DMS79 (cell line): ENCODE measurements at places on chromosomes 1 and 21.

DNA sequence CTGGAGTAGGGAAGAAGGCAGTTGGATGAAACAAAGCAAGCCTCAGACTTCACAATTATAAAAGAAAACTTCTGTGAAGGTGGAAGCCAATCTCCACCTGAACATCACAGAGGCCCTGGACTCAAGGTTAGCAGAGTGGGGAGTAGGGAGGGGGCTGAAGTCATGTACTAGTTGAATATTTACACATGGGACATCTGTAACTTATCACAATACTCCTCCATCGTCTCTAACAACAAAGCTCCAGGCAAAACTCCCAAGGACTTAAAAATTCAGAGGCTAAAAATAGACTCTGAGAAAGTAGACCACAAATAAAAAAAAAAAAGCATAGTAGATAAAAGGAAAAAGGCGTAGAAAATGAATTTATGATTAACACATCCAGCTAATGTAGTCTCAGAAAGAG is 326.3 kb upstream of the PKN2 start:
- no peak for DNase-seq

DNA sequence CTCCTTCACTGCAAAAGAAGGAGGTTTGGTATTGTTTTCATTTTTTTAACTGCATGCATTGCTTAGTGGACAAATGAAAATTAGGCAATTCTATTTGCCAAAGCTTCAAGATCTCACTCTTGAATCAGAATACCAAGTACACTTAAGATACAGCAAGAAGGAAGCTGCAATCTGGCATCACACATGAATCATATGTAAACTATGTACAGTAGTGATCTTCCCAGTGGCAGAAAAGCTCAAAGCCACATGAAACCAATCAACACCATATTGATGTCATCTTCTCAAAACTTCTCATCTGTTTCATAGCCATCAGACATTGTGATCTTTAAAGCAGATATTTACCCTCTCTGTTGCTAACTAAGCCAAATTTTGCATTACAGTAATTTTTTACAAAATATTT is 550.1 kb downstream of the LTN1 start:
- DNase-seq: no peak

GRCh38 chr21:45721671-45722070 is 78.1 kb downstream of the PCBP3 start:
- no peak for DNase-seq

- no peak for DNase-seq
Observed at GRCh38 chr1:193356249-193356648, 169.8 kb upstream of the B3GALT2 start.

GRCh38 chr1:199723250-199723956 is 304.1 kb upstream of the NR5A2 start:
- no peak for DNase-seq

DNA sequence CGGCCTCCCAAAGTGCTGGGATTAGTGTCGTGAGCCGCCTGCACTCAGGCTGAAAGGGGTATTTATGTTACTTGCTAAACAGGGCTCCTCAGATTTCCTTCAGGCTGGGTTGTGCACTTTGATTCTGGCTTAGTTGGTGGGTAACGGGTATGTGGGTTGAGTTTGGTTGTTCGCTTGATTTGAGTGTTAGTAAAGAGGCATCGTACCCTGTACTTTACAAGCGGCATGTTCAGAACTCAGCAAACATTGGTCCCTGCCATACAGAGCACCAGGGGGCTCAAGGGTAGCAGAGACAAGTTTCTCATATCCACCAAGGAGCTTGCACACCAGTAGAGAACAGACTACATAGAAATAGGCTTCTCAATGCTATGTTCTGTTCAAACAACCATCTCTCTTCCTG is 147.8 kb downstream of the PGBD5 start:
- no peak for DNase-seq

- DNase-seq: no peak
Observed at GRCh38 chr1:81878538-81878937, 77.8 kb downstream of the ADGRL2 start.

- DNase-seq: no peak
Observed at GRCh38 chr1:33684396-33685179, 179.3 kb upstream of the HMGB4 start.

DNA sequence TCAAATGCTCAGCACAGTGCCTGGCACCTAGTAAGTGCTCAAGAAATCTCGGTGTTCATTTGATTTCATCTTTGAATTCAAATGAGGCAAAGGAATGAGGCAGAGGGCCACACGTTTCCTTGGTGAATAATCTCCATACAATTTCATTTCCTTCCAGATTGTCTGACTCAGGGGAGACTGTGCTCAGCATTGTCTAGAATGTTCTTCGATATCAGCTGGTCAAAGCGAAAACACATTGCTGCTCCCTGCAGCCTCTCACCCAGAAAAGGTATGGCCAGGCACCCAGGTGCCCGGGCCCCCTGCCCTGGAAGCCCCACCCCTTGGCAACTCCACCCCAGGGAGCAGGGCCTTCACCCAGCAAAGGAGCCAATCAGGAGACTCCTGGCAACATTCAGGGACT is 55.8 kb downstream of the FBXO2 start:
- DNase-seq: no peak

GRCh38 chr1:210915890-210916507 is 217.9 kb downstream of the KCNH1 start:
- no peak for DNase-seq

DNA sequence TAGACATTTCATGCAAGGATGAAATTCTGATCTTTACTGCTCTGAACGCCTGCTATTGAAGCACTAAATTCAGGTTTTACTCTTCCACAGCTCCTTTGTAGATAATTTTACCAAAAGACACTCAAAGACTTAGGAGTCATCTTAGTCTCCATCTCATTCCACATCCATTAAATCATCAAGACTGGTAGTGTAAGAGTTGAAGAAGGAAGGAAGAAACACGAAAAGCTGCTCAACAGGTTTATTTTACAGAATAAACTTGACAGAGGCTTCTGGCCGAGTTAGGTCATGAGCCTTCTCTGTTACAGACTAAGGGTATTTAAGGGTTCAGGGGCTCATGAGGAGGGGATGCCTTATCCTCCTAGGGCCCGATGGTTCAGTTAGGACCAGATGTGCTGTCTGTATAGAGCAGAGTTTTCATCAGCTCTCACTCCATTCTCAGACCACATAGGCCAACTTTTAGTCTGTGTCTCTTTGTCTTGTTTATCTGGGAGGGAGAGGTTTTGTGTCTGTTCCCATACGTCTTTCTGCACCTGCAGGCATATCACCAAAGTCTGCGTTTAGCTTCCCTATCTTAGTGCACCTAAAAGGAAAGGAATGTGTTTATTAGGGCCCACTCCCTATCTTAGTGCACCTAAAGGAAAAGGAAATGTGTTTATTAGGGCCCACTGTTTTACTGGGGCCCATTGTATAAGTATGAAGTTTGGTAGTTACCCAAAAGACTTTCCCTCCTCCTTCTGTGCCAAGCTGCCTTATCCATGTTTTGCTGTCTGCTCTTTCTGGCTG is 57.4 kb upstream of the RGS18 start:
- DNase-seq: no peak

GRCh38 chr1:203325418-203326091 is 20.2 kb downstream of the BTG2 start:
- DNase-seq: peak; percentile 69

DNA sequence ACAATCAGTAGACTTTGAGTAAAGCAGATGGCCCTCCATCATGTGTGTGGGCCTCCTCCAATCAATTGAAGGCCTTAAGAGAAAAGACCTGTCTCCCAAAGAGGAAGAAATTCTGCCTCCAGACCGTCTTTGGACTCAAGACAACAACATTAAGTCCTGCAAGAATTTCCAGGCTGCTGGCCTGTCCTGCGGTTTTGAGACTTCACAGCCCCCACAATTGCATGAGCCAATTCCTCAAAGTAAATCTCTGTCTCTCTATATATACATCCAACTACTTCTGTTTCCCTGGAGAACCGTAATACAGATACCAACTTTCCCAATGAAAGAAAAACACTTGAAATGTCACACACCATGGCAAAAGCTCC is 16.4 kb downstream of the REG4 start:
- DNase-seq: no peak

DNA sequence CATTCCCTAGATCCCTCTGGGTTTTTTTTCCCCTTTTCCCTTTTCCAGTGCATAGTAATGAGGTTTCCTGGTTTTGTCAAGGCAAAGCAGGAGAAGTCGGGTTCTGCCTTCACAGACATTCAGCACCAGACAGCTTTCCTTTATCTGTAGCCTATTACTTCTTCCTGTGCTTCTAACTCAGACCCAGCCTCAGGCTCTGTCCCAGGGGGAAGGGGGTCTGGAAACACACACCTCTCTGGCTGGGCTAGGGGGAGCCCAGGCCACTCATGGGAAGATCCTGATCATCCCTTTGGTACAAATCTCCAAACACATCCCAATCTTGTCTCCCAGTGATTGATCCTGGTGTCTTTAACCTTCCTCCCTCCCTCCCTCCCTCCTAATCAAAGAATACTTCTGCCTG is 656.4 kb downstream of the LMO4 start:
- no peak for DNase-seq

GRCh38 chr1:151326619-151327222 is 495 bp downstream of the PI4KB start:
- no peak for DNase-seq

- no peak for DNase-seq
Observed at GRCh38 chr1:155485945-155486344, 76.7 kb downstream of the ASH1L start.

GRCh38 chr1:151504252-151504651 is 6.9 kb upstream of the CGN start:
- no peak for DNase-seq

DNA sequence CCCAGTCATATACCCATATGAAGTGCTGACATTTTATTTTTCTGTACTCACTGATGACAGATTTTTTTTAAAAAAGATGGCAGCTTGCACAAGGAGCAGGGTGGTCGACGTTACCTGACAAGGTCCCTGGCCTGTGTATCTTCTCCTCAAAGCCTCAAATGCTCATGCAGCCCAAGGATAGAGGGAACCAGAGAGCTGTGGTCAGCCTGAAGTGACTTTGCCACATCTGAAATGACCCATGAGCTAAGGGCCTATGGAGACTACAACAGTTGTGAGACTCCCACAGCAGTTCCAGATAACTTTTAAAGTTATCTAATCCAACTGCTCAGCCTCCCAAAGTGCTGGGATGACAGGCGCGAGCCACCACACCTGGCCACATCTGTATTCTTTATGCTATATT is 131.1 kb downstream of the GLUL start:
- DNase-seq: no peak

DNA sequence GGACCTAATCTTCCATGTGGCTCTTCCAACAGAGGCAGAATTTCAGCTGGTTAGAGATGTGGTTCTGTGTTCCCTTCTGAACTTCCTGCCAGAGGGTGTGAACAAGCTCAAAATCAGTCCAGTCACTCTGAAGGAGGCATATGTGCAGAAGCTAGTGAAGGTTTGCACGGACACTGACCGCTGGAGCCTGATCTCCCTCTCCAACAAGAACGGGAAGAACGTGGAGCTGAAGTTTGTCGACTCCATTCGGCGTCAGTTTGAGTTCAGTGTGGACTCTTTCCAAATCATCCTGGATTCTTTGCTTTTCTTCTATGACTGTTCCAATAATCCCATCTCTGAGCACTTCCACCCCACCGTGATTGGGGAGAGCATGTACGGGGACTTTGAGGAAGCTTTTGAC is 17.3 kb downstream of the TENT5C start:
- no peak for DNase-seq

DNA sequence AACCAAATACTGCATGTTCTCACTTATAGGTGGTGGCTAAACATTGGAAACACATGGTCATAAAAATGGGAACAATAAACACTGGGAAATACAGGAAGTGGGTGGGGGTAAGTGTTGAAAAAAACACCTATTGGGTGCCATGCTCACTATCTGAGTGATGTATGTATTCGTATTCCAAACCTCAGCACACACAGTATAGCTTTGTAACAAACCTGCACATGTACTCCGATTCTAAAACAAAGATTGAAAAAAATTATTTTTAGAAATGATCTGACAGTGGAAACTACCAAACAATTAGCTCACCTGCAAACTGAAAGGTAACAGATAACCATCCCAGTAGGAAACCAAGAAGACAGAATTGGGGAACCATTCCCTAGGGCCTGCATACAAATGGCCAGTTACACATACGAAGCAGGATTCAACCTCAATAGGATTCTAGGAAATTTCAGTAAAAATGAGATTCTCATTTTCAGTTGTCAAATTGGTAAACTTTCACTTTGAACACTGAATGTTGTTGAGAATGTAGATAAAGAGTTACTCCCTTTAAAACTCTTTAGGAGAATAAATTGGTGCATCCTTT is 88.1 kb upstream of the LRRC8D start:
- no peak for DNase-seq

GRCh38 chr1:183247931-183248330 is 61.9 kb downstream of the LAMC2 start:
- no peak for DNase-seq

GRCh38 chr1:183806125-183806524 is 1.2 kb downstream of the RGL1 start:
- DNase-seq: no peak

DNA sequence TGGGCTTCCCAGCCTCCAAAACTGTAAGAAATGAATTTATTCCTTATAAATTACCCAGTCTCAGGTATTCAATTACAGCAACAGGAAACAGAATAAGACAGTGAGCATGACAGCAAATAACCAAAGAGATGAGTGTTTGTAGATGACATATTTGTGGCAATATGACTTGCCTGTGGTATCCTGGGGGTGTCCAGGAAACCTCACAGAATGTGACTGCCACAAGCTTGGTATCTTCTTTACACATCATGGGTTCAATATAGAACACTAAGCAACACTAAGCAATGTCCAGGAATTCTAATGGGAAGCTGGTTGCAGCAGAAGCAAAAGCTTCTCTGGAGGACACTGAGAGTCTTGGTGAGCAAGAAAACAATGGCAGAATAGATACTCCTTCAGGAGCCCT is 236.4 kb upstream of the BEND5 start:
- DNase-seq: no peak

DNA sequence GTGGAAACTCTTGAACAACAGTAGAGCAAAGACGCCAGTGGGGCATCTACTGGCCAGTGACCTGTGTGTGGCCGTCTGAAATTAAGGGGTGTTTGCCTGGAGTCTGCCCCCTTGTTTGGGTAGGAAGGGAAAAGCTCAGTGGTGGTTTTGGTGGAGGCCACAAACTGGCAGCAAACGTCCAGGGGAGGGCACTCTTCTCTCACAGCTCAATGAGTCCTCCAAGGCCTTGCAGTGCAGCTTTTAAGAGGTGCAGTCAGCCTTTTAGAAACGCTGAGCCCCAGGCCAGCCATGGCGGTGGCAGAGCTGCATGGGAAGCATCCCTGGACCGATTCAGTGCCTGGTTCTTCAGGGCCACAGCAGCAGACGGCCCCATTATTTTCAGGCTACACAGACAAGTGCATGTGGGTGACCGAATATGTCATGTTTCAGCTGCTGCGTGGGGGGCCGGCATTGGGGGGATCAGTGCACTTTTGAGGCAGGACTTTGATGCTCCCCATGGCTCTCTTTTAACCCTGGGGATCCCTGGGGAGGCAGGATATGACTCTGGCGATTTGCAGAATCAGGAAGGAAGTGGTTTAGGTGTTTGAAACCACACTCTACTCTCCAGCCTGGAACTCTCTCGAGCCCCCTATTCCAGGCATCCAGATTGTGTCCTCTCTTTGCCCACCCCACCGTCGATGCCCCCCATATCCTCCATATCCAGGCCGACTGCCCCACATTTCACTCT is 414.0 kb downstream of the PRDM2 start:
- DNase-seq: no peak
